Activated CD8-positive, alpha-beta memory T cell treated with anti-CD3 and anti-CD28 coated beads, Interleukin-2, amount 50 U/mL, for 4 hours (primary cell): ENCODE measurements at places on chromosomes 5 and 9.

DNA sequence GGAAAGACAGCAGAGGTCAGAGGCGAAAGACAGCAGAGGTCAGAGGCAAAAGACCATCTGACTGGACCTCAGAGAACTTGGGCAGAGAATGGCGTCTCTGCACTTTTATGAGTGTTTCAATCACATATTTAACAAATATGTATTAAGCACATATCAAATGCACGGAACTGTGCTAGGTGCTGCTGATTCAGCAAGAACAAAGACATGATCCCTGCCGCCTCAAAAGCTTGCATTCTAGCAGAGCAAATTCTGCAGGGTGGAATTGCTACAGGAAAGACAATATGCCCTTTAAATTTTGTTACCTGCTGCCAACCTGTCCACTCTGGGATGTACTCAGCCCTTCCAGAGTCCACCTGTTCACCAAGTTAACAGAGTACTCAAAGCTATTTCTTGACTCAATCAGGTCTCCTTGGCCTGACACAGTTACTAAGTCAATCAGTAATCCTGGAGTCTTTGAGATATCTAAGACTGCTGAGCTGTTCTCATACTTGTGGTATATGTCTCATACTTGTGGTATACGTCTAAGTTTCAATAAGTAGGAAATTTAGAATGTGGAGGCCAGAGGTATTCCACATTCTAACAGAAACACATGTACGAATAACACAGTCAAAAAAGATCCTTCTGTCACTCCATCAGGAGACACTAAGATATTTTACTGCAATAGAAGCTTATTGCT, 131.8 kb downstream of the GNAQ start:
- no peak for DNase-seq

DNA sequence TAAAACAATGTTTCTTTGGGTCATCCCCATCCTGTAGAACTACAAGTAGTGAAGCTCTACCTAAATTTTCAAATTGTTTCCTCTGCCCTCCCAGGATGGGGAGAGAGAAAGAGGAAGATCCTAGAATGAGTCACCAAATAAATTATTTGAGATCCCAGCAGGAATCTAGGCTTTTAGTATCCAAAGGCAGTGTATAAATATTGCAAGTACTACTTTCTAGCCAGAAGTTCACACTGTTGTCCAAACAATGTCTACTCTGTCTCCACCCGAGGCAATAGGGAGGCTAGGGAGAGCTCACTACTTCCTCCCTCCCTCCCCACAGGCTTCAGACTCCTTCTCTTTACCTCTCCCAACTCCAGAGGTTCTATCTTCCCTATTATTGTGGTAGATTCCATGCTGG, 362.8 kb downstream of the MRPS30 start:
- DNase-seq: no peak

- no peak for DNase-seq
Observed at GRCh38 chr9:100549048-100549447, 28.8 kb upstream of the CAVIN4 start.

GRCh38 chr5:40365342-40366330, 314.1 kb upstream of the PTGER4 start:
- no peak for DNase-seq

- no peak for DNase-seq
Observed at GRCh38 chr5:126004636-126005035, 418.6 kb upstream of the GRAMD2B start.

DNA sequence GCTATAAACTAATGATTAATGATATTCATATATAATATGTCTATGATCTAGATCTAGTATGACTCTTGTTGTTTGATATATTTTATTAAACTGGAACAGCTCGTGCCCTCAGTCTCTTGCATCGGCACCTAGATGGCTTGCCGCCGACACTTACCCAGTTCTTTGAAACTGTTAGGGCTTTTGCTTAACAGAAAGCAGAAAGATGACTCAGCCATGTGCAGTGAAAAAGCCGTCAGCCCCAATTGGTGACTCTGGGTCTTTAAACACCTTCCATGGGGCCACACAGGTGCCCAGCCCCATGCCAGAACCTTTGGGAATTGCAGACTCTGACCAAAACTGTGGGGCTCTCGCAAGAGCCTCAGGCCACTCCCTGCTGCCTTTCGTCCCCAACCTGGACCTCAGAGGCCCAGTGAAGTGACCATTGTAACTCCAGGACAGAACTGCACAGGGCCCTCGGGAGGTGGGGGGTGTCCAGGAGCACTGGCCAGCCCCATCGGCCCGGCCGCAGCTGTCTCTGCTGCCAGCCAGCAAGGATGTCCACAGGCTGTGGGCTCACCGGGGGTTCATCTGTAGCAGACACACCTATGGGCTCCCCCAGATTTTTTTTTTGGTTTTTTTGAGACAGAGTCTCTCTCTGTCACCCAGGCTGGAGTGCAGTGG, 7.8 kb downstream of the LCN10 start:
- DNase-seq: no peak

GRCh38 chr9:120655005-120655622, 59.2 kb downstream of the MEGF9 start:
- no peak for DNase-seq

DNA sequence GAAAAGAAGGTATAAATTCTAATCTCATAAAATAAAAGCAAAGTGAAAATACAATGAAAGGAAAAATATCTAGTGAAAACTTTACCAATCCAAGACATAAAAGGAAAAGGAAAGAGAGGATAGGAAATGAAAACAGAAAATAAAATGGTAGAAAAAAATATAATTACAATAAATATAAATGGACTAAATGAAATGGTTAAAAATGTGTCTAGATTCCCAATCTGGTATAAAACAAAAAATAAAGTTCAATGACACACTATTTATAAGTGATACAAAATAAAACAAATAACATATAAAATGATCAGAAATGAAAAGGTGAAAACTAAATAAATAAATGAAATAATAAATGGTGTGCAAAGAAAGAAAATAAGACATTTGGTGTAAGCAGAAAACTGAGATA, 516.4 kb upstream of the RORB start:
- DNase-seq: no peak

- no peak for DNase-seq
Observed at GRCh38 chr5:100827481-100827889, 75.6 kb downstream of the ST8SIA4 start.

DNA sequence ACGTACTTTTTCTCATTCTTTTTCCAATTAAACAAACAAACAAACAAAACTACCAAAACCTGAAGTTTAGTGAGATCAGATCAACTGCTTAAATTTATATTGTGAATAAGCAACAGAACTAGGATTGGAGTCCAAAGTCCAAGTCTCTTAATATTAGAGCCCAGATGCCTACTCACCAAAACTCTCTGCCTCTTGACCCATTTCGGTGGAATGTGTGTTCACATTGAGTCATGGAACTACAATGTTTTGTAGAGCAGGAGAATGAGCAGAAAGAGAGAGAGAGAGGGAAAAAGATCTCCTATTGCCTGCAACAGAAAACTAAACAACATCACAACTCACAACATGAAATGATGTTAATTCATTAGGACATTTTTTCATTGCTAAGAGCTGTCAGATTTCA, 751.1 kb downstream of the TLR4 start:
- no peak for DNase-seq
